ENCODE measurements at places on chromosomes 3 and 15.

- no peak for DNase-seq
Measured at GRCh38 chr3:189790658-189791057, 159.5 kb downstream of the TP63 start.

DNA sequence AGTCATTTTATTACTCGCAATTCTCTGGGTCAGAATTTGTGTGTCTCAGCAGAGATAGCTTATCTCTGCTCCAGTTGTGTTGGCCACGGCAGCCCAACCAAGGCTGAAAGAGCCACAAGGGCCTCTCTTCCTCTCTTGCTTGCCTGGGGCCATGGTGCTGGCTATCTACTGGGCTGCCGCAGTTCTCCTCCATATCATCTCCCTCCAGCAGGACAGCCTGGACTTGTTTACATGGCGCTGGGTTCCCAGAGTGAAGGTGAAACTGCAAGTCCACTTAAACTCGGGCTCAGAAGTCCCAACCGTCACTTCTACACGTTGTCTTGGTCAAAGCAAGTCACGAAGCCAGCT lies 134.8 kb downstream of the UACA start:
- no peak for DNase-seq

DNA sequence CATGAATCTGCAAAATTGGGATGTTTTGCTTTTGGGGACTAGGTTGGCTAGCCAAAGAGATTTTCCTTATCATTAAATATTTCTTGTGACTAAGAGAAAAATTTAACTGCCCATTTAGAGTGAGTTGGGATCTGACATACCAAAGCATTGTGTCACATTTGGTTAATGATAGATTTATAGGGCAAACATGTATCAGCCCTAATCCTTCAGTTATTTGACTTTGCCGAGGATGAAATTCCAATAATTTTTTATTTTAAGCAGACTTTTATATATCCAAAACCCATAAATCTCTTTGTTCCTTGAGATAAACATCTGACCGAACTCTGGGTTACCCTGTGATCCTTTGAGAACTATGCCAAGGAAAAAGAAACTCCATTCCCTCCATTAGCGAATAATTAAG lies 218.9 kb downstream of the CDIN1 start:
- DNase-seq: no peak

- no peak for DNase-seq
Measured at GRCh38 chr3:153373606-153374005, 211.6 kb downstream of the RAP2B start.

All from effector CD4-positive, alpha-beta T cell (primary cell).